HFFc6 (cell line): ENCODE measurements at places on chromosomes 5 and 9. TPM values are rescaled to one million over a fixed set of nuclear protein-coding genes. Genes with fewer than 3 reads are reported as not detected.

AMBP gene
- not detected in 3 replicates for total RNA-seq

SPATA31A3 gene
- total RNA-seq, result not detected in 2 replicates

FRMD3 gene
- 5.3 to 12.5 TPM (median 8.7 TPM) in 3 replicates for total RNA-seq

DNA sequence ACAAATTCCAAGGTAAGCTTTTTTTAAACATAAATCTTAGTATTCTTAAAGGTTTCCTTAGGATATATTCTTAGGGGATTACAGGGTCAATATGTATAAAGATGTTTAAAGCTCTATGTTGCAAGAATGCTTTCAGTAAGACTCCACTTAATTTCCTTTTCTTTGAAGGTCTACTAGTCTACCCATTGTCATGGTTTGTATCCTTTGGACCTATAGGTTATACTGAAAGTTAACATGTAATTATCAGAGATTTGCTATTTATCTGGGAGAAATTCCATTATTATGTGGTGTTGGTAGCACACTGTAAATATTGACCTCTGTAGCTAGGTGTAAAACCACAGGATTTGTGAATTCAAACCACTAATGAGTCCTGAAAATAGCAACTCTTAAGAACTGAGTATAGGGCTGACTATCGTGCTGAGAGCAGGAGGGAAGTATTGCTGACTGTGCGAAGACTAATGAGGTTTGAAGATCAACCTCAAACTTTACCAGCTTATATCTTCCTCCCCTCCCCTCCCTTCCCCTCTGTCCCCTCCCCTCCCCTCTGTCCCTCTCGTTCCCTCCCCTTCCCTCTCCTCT lies 85.6 kb downstream of the GADD45G start:
- no peaks in the 10 kb centered on the region for H3K4me1 ChIP-seq
- H3K4me3 ChIP-seq, result no peak overlapping the region
- no peak overlapping the region for H3K27ac ChIP-seq
- DNase-seq, result no peak
- H3K27me3 ChIP-seq, result no peaks in the 10 kb centered on the region; the same call in 1 of the 2 replicates
- no peaks in the 10 kb centered on the region for H3K36me3 ChIP-seq

- no peak for DNase-seq
- H3K27me3 ChIP-seq, result peaks cover 3% of the 10 kb centered on the region; the same call in 1 of the 2 replicates
- H3K4me1 ChIP-seq, result peaks cover 27% of the 10 kb centered on the region
- no peak overlapping the region for H3K4me3 ChIP-seq
Observed at GRCh38 chr9:128898845-128899565, 17.1 kb downstream of the LRRC8A start.

DNA sequence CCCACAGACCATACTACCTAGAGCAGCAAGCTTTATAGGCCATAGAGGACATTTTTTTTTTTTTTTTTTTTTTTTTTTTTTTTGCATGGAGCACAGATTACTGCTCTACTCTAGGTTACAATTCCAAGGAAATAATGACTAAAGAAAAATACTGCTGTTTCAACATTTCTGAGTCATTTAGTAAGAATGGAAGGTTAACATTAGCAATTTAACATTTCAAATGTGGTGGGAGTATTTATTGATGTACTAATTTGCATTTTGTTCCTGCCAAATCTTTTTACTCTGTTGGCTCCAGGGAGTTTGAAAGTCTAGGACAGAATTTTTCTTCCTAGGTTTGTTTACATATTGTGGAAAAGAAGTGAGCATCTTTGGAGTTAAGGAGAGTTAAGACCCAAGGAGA lies 142.1 kb upstream of the CCDC152 start:
- no peak for DNase-seq
- H3K27me3 ChIP-seq, result no peaks in the 10 kb centered on the region
- H3K36me3 ChIP-seq, result no peaks in the 10 kb centered on the region
- no peak overlapping the region for H3K4me3 ChIP-seq

DNA sequence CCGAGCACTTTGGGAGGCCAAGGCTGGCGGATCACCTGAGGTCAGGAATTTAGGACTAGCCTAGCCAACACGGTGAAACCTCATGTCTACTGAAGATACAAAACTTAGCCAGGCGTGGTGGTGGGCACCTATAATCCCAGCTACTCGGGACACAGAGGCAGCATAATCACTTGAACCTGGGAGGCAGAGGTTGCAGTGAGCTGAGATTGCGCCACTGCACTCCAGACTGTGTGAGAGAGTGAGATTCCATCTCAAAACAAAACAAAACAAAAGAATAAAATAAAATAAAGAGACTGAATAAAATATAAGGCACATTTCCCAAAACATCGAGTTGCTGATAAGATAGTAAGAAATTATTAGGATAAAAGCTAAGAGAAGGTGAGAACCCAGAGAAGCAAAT lies 32.3 kb upstream of the GLDC start:
- no peak for DNase-seq
- no peak overlapping the region for H3K27ac ChIP-seq
- H3K27me3 ChIP-seq, result peaks cover 3% of the 10 kb centered on the region
- peaks cover 9% of the 10 kb centered on the region for H3K4me1 ChIP-seq
- H3K36me3 ChIP-seq, result no peaks in the 10 kb centered on the region
- H3K4me3 ChIP-seq, result no peak overlapping the region

- H3K36me3 ChIP-seq, result no peaks in the 10 kb centered on the region
- no peak overlapping the region for H3K4me3 ChIP-seq
- DNase-seq, result no peak
- peaks cover 49% of the 10 kb centered on the region for H3K27me3 ChIP-seq
Observed at GRCh38 chr9:131845305-131846298, 105.7 kb upstream of the RAPGEF1 start.
